ENCODE measurements at places on chromosomes 4 and X.

- DNase-seq, result no peak
These were observed 490 bp upstream of the PDZD4 start for GRCh38 chrX:153830640-153831428.

GRCh38 chr4:79700356-79700755 is 292.3 kb upstream of the GK2 start:
- DNase-seq, result no peak

DNA sequence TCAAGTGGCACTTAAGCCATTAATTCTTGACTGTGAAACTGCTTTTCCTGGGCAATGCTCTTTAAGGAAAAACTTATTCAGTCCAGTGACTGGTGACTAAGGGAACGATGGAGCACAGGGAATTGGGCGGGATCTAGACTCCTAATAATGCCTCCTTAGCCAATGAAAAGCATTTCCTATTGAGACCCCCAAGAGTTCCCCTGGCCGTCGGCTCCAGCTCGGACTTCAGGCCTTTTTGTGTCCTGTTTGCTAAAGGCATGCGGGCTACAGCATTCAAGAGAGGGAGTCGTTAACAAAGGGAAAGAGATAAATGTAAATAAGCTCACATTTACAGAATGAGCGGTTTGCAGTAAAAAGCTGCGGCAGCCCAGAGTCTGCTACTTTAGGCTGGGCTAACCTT is at the start of gene LPAR4:
Gene LPAR4, plus strand, starts transcription at position 232 of the 400 bp plus-strand sequence. CDS start 7,150 bp downstream, outside the sequence.
- no peak for DNase-seq

- no peak for DNase-seq
These were observed 19.2 kb downstream of the SH3RF1 start for GRCh38 chr4:169251291-169252235.
